T-helper 22 cell (primary cell): ENCODE measurements at places on chromosomes 12 and 14.

- no peak for DNase-seq
These were observed 46.5 kb downstream of the ST8SIA1 start for GRCh38 chr12:22287776-22288621.

DNA sequence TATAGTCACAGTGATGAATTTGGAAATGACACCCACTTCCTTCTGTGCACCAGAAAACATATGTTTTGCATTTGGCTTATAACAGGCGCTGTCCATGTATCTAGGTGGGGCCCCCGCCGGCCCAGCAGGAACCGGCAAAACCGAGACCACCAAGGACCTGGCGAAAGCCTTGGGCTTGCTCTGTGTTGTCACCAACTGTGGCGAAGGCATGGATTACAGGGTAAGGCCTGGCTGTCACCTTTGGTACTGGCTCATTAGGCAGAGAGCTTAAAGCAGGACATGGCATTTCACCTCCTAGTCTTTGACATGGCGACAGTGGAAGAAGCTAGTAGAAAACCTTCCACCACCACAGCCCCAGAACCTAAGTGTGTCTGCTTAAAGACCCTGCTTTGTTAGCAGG is 85.8 kb downstream of the DNAH10 start:
- no peak for DNase-seq

GRCh38 chr12:77362509-77363210 is 297.3 kb upstream of the E2F7 start:
- DNase-seq, result no peak

- no peak for DNase-seq
These were observed 78.0 kb upstream of the RERGL start for GRCh38 chr12:18168016-18168415.

GRCh38 chr12:76542908-76543307 is 16.7 kb downstream of the OSBPL8 start:
- DNase-seq, result no peak

DNA sequence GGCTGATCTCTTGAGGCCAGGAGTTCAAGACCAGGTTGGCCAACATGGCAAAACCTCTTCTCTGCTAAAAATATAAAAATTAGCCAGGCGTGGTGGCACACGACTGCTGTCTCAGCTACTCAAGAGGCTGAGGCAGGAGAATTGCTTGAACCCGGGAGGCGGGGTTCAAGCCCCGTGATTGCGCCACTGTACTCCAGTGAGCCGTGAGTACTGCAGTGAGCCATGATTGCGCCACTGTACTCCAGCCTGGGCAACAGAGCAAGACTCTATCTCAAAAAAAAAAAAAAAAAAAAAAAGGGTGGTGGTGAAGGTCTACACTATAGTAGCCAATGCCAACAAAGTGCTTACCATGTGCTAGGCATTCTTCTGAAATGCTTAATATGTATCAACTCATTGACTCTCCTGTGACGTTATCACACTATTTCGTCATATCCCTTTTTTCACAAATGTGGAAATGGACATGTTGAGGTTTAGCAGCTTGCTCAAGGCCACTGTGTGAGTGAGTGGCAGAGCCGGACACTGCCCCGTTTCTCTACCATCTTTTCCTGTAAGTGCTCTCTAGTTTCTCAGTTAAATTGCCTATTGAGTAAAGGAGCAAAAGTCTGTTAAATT is 59.6 kb downstream of the GNS start:
- no peak for DNase-seq

- DNase-seq, result no peak
These were observed 202.6 kb upstream of the RGS6 start for GRCh38 chr14:71729596-71729995.

GRCh38 chr14:60242429-60242828 is 6.6 kb upstream of the PPM1A start:
- no peak for DNase-seq
